ENCODE measurements at places on chromosomes 13 and 19.

DNA sequence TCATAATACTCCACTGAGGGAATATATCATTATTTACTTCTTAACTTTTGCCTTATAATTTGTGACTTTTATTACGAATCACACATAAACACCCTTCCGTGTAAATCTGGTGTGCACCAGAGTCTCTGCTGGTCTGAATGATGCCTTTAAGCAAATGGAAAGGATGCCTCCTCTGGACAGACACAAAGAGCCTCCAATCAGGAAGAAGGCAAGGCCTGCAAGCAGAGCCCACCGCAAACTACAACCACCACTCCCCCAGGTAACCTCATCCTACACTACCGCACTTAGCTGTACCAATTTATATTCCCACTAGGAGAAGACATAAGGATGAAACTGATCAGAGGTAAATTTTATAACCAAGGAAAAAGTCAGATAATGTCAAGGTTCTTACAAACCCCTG is 137.6 kb downstream of the KLF12 start:
- DNase-seq = no peak

GRCh38 chr19:41928754-41929535 is 696 bp upstream of the ERFL start:
- no peak for DNase-seq

- DNase-seq = no peak
Observed at GRCh38 chr13:26787961-26788360, 27.4 kb upstream of the GPR12 start.

GRCh38 chr19:32171719-32172151 is 173.7 kb upstream of the ZNF507 start:
- DNase-seq = no peak

DNA sequence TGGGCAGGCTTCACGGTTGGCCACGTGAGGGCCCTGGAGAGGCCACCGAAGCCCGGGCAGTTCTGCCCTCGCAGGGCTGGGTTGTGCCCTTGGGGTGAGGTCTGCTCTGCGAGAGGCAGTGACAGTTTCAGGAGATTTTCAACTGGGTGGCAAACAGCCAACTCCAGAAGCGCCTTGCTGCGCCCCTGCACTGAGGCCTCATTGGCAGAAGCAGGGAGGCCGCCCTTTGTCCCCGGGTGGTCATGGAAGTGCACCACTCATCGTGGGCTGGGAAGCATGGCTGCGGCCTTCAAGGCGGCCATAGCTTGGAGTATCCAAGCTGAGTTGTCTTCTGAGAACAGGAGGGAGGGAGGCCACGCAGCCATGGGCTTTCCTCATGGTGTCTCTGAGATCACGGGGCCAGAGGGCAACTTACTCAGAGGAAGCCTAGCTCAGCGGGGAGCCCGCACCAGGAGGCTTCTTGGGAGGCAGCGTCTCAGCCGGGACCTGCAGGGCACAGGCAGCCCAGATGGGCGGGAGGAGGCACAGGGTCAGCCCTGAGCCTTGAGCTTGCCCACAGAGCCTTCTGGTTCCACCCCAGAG is 14.8 kb downstream of the PLEKHJ1 start:
- no peak for DNase-seq

GRCh38 chr19:35328851-35329285 is at the start of gene CD22:
TSS of gene CD22 (plus strand) at chr19:35329187. CDS start at chr19:35332041, 2,854 bp downstream.
- no peak for DNase-seq

Data from activated T-helper 2 cell treated with anti-CD3 and anti-CD28 coated beads, Interferon-gamma antibody, Interleukin-2, Interleukin-4, amounts not matched to agents 10 μg/mL and 5 μg/mL and 100 μg/mL, durations not matched to agents 14 hours and 24 hours and 36 hours (primary cell).